EL (cell line): ENCODE measurements at places on chromosomes 4 and X.

DNA sequence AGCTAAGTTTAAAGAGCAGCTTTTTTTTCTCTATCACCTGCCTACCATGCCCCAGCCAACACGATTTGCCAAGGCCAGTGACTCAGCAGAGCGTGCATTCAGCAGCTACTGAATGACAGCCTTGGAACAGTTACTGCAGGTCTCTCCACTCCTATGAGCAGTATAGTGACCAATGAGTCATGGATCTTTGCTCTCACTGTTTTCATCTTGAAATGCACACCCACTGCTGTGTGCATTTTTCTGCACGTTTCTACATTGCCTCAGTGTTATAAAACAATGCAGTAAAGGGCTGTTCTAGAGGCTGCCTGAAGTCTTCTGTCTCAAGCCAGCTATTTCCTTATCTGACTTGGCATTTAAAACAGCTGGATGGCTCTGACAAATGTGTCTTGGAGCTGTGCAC, 66.0 kb upstream of the C4orf54 start:
- peak; percentile 34 for DNase-seq

- DNase-seq = no peak
These were observed 286.9 kb downstream of the ZNF674 start for GRCh38 chrX:46258356-46258755.

- DNase-seq = no peak
These were observed 39.6 kb upstream of the PDLIM5 start for GRCh38 chr4:94412019-94412657.

DNA sequence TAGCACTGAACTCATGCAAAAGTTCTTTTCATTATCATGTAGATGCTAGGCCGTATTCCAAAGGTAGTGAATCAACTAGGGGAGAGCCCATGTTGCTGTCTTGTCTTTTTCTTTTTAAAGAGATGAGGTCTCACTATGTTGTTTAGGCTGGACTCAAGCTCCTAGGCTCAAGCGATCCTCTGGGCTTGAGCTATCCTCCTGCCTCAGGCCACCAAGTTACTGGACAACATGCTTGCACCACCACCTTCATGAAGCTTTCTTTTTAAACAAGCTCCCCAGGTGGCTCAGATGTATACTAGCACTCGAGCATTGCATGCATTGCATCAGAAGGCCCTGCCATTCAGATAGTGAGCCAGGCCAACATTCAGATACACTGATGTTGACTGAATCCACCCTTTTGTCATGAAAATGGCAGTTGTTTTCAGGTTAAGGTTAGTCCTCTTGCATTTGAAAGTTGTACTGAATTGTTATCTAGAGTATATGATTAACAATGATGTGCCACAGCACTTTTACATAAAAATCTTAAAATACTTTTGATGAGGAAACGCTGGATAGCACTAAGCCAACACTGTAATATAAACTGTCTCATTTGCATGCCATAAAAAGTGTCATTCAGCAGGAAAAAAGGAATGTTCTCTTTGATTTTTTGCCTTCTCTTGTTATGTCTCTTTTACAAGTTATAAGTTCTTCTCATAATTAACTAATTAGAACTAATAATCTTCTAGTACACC, 76.7 kb downstream of the FNIP2 start:
- DNase-seq = no peak

GRCh38 chrX:23737413-23737812, 5.7 kb downstream of the ACOT9 start:
- no peak for DNase-seq

GRCh38 chrX:85561231-85561630, 181.8 kb upstream of the POF1B start:
- DNase-seq = no peak

DNA sequence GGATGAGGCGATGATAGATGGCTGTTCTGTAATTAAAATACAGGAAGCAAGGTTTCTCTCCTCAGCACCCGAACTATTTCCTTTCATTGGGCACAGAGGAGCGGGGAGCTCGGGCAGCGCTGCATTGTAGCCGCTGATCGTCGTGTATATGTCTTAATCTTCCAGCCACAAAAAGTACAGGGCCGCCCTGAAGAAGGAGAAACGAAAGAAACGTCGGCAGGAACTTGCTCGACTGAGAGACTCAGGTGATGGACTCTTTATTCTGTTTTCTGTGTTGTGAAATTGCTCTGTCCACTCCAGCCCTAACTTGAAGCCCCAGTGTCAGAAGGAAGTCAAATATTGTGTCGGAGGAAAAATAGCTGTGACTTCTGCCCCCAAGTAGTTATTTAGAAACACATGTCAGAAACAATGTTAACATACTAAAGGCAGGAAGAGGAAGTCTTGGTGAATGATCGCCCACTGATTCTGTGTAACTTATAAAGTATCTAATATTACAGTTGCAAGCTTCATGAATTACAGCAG, 546 bp downstream of the ZRSR2 start:
- DNase-seq = no peak

DNA sequence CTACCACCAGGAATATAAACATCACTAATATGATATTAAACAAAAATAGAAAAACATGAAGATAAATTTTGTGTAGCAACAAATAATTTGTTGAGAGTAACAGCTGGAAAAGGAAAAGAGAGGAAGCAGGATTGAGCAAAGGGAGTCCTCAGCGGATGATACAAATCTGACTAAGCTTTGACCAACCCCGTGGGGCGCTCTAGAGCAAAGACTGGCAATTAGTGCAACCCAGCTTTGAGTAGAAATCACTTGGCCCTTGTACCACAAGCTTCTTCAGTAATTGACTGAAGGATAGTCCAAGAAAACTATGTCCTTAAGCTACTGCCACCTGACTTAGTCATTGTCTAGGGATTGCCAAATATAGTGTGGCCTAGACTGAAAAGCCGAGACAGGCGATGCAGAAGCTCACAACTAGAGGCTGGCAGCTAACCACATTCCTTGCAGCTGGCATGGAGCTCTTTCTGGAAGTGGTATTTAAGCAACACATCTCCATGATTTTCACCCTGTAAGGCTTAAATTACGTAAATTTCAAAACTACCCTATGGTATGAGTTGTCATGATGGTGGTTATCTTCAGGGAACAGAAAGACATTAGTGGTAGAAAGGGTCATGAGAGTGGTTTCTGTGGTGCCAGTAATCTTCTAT, 396.0 kb downstream of the PDGFC start:
- DNase-seq = peak; percentile 31

DNA sequence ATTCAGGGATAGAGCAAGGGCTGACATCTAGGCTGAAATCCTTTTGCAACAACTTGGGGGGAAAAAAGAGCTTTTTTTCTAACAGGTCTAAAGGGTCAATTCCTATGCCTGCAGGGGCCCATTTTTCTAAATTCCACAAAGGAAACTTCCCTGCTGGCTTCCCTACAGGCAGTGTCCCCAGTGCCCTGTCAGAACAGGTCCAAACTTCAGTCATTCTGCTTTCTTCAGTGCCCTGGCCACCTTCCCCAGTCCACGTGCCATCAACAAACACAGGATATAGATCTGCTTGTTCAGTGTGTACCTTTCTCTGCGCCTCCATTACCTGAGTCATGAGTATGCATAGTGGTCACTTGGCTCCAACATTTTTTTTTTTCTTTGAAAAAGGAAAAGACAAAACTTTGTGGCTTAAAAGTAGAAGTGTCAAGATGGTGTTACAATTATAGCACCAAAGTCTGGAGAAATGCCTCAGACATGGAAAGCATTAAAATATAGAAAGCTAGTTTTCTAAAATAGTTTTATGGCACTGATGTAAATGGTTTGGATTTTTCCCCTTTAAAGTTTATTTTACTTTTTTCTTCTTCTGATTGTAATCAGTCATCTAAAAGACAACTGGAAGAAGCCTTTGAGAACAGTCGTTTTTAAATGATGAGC, 84.0 kb upstream of the JADE1 start:
- no peak for DNase-seq

- peak; percentile 44 for DNase-seq
These were observed 250.4 kb upstream of the JADE1 start for GRCh38 chr4:128558896-128559679.

GRCh38 chr4:96955691-96956090, 1115.8 kb downstream of the PDHA2 start:
- DNase-seq = no peak

DNA sequence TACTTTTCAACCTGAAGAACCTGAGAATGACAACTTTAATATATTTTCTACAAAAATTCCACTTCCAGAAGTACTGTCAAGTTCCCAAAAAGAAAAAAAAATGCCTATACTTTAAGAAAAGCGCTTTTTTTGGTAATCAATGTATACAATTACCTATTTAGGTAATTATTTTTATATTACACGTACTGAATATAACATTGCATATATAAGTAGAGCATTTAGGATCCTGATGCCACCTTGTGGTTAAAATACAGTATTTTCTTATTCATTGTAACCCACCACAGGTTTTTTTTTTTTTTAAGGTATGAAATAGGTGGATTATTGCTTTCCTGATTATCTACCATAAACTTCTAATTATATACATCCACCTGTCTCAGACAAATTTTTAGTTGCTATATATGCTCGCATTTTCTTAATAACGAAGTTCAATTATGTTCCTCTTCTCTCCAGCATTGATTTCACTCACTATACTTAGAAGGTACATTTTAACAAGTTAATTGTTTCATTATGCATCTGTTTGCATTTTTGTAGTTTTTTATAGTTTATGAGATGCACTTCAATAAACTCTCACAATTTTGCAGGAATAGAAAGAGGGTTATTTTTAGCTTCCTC, 5.2 kb downstream of the MAP9 start:
- no peak for DNase-seq

DNA sequence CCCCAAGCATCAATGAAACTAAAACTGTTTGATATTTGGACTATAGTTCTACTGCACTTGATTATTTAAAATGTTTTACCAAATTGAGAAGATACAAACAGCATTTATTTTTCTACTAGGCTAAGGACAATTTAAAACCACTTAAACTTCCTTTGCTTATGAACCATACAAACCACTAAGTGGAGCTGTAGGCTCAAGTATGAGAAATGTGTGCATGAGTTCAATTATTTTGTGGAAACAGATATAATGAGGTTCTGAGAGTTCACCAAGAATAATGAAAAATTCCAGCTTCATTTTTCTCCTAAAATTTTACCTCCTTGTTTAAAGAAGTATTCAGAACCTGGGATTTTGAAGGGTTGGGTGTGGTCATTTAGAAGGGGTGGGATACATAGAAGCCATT, 63.1 kb downstream of the SERPINA7 start:
- no peak for DNase-seq

DNA sequence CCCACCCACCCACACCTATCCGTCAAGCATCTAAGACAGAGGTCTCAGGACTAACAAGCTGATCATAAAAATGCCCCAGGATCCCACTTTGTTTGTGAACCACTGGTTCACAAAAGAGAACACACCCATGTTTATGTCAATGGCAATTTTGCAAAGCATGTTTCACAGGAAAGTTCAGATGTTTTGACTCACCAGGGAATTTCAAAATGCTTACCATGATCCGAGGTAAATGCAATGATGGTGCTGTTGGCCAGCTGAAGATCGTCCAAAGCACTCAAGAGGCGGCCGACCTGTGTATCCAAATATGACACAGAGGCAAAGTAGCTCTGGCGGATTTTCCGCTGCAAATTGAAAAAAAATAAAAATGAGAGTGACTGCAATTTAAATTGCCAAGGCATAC, 15.0 kb downstream of the IDS start:
- no peak for DNase-seq

DNA sequence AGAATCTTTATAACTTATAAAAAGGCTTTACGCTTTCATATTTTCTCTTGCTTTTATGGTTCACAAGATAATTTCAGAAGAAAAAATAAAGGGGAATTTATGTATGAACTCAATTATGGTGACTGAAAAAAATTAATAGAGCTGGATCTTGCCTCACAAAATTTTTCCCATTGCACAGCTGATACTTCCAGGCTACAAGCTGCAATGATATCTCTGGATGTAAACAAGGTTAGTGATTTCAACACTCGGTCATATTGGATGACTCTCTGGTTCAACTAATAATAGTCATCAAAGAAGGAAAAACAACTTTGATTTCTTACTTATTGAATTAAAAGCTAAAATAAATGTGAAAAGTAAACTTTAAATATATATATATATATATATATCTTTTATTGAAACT, 868.0 kb downstream of the FAT4 start:
- no peak for DNase-seq

- no peak for DNase-seq
These were observed 147.6 kb downstream of the STK32B start for GRCh38 chr4:5198656-5199541.

DNA sequence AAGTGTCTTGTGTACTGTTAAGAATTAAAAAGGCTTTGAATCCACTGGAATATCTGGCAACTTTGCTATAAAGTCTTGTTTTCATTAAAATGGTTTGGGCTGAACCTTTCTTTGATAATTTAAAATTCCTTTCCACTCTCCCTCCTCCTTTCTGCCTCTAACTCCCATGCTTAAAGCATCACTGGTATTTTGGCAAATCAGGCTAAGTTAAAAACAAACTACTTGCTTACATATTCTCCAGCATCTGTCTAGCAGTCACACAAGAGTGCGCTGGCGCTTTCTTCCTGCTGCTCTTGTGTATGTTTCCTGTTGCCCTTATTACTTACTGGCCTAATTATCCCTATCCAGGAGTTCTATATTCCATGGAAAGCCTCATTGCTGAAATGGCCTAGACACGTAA, 136.6 kb downstream of the VEGFC start:
- DNase-seq = no peak

DNA sequence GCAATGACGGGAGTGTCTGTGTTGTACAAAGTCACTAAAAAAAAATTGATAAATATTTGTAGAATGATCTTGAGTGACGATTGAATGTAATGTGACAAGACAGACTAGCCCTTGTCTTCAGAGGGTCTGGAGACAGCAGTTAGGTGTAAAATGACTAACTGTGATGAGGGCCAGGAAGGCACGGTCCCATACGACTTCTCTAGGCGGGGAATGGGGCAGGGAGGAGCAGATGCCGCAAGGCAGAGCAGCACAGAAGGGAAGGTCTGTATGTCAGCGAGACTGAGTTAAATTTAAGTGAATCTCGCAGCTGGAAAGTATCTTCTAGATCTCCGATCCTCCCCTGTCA, 405 bp downstream of the CENPE start:
- DNase-seq = no peak

DNA sequence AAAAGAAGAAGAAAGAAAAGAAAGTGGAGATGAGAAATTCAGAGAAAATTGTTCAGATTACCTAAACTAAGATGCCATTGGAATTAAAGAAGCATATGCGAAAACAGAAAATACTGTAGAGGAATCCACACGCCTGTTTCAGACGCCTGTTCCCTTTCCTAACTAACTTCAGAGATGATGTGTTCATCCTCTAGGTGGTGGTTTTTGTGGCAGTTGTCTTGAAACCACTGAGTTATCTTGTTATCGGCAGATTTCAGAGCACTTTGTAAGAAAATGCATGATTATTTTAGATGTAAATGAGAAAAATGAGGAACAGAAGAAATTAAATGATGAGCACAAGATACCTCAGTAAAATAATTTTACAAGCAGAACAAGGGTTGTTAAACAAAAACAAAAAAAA, 48.3 kb downstream of the FUNDC1 start:
- DNase-seq = no peak

DNA sequence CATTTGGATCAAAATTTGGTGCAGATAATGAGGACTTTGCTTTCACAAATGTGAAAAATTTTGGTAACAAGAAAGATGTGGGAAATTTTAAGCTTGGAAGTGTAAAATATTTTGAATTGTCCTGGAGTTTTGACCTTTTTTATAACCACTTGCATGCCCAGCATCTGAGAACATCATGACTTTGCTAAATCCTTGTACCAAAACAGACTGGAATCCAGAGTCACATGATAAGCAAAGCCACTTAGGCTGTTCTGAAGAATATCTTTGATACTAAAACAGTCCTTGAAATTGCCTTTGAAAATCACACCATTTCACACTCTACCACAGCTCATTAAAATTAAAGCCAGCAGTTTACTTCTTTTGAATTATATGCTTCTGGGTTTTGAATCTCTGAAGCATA, 2.5 kb upstream of the PPM1K start:
- DNase-seq = no peak

- no peak for DNase-seq
These were observed 600.5 kb downstream of the PCDH18 start for GRCh38 chr4:136931781-136932180.
